ENCODE measurements at places on chromosomes 4 and X.

DNA sequence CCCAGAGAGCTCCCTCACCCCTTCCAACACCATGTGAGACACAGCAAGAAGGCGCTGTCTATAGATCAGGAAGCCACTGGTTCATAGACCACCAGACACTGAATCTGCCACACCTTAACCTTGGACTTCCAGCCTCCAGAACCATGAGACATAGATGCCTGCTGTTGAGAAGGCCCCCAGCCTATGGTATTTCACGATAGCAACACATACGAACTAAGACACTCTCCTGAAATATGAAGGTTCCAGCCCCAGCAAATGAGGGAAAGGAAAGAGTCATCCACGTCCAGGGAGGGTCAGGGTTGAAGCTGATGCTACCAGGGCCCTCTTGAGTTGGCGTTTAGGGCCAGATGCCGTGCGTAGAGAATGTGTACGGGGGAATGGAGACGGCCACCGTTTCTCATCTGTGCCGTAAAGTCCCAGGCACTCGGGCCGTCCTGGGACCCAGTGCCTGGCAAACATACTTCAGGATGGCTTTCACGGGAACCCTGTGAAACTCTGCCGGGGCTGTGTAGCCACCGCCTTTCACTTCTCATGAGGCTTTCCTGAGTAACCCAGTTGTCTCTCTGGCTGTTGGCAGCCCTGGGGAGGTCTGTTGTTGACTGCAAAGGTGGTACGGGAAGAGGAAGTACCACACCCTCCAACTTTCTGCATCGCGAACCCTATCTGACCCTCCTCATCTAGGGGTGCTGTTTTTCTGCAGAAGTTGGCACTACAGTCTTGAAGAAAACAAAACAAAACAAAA lies 17.7 kb upstream of the P2RY8 start:
- DNase-seq, result no peak

- no peak for DNase-seq
Measured at GRCh38 chrX:27767387-27767786, 40.4 kb upstream of the MAGEB10 start.

GRCh38 chr4:21134994-21135393 lies 434.7 kb downstream of the PACRGL start:
- no peak for DNase-seq

- DNase-seq, result no peak
Measured at GRCh38 chrX:133258481-133258880, 40.3 kb upstream of the TFDP3 start.
